ENCODE measurements at places on chromosomes 7 and 10.

- DNase-seq = no peak
Measured at GRCh38 chr7:6346581-6346980, 74.2 kb upstream of the CYTH3 start.

GRCh38 chr7:151818674-151819519 lies 58.0 kb downstream of the PRKAG2 start:
- no peak for DNase-seq

- no peak for DNase-seq
Measured at GRCh38 chr10:98144985-98145384, 10.5 kb downstream of the R3HCC1L start.

GRCh38 chr7:42014625-42015618 lies 222.1 kb downstream of the GLI3 start:
- DNase-seq = peak; percentile 12

DNA sequence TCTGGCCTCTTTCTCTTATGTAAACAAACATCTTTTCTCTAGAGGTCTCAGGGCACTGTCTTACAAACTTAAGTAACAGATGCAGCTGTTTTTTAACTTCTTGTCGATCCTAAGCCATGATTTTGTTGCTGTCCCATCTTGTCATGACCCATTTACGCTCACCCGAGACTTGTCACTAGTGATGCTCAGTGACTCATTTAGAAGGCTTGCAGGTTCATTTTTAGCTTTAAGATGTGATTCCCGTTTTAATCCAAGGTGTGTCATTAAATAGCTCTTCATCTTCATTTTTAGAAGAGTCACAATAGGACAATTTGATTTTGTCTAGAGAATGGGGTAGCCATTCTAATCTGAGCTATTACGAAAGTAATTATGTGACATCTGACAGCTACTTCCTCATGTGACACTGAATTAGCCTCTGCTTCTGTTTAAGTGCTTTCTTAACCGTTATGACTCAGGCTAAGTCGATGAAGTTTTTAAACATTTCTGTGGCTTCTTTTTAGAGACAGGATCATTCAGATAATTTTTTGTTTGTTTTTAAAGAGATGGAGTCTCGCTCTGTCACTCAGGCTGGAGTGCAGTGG lies 42.7 kb downstream of the SPDYE5 start:
- no peak for DNase-seq

DNA sequence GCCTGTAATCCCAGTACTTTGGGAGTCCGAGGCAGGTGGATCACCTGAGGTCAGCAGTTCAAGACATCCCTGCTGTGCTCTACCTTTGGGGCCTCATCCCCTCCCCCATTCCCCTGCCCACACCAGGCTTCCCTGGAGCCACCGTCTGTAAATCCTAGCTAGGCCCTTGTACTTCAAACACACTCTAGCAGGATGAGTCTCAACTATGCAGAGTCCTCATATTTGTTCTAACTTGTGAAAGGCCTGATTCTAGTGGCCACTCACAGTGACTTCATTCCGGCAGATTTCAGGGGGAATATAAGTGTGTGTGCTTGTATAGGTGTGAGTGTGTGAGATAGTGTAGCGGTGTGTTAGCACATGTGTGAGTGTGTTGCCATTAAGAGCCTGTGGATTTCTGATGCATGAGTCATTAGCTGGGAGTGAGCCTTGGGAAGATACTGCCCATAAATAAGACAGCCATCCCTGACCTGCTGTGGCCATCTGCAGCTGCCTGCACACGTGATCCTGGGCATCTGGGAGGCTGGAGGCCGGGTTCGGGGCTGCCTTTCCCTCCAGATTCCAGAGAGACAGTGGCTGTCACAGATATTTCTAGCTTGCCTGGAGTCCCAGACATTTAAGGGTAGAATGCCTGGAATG lies 1.7 kb upstream of the NEURL1 start:
- DNase-seq = no peak

DNA sequence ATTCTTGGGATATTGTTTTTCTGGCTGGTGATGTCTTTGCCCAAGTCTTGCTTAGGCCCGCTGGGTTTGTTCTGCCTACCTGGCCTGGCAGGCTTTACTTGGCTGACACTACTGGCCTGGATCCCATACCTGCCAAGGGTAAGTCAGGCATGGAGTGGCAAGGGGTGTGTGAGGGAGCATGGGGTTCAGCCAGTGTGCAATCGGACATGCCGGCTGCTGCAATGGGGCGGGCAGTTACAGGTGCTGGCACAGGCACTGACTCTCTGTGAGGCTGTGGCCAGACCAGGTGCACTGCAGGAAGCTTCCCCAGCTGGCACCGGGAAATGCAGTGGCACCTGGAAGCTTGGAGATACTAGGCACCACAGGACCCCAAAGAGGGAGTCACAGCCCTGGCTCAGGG lies 168.4 kb downstream of the PON1 start:
- DNase-seq = no peak

DNA sequence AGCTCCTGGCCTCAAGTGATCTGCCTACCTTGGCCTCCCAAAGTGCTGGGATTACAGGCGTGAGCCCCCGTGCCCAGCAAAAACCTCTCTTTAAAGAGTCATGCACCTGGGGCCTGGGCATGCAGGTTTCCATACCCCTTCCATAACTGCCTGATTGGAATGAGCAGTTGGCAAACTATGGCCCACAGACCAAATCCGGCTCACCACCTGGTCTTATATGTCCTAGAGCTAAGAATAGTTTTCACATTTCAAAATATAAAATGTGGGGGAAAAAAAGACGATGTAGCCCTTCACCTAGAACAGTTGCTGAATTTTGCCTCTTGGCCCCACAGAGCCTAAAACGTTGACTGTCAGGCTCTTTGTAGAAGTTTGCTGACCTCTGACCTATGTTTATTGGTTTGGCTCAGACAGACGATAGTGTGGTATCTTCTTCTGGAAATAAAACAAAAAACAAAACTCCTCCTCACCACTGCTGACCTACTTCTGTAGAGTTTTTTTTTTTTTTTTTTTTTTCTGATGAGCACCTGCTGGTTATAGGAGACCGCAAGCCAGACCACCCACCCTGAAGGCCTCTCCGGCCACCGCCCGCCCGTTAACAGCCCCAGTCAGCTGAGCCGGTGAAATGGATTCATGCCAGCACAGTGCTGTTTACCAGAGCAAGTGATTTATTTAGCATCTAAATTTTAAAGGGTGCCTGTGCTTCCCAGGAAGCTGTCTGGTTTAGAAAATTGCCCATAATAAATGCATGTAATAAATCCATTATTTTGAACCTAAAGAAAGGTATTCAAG lies 33.5 kb upstream of the SFRP5 start:
- no peak for DNase-seq

GRCh38 chr10:1654247-1654646 lies 83.1 kb downstream of the ADARB2 start:
- DNase-seq = no peak

GRCh38 chr7:72281308-72281707 lies 130.8 kb downstream of the CALN1 start:
- DNase-seq = no peak
